ENCODE measurements at places on chromosomes 4 and X. TPM values are rescaled to one million over a fixed set of nuclear protein-coding genes. Genes with fewer than 3 reads are reported as not detected.

DNA sequence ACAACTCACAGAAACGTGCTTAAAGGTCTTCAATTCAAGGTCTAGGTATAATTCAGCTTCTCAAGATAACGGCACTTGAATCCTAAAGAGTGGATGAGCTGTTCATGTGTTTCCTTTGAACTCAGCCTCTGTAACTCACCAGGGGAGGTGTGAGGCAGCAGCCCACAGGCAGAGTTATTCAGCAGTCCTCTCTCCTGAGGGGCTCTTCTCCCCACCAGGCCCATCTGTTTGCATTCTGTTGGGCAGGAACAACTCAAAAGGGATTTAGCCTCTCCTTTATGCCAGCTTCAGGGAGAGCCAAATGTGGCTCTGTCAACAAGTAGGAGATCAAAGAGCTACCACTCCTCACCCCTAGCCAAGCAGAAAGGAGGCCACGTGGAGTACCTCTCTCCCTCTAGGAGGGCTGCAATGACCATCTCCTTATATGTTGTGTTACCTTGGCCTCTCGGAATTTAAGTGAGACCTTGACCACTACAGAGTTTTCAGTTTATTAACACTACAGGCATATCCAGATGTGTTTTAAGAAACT lies 151.2 kb downstream of the SPATA18 start:
- no peak overlapping the region for H3K27ac ChIP-seq
- H3K4me3 ChIP-seq: no peak overlapping the region
- no peaks in the 10 kb centered on the region for H3K4me1 ChIP-seq
- H3K27me3 ChIP-seq: no peaks in the 10 kb centered on the region

ZFX gene
- total RNA-seq: 15.6 TPM

KIT gene
- total RNA-seq: not detected

DNA sequence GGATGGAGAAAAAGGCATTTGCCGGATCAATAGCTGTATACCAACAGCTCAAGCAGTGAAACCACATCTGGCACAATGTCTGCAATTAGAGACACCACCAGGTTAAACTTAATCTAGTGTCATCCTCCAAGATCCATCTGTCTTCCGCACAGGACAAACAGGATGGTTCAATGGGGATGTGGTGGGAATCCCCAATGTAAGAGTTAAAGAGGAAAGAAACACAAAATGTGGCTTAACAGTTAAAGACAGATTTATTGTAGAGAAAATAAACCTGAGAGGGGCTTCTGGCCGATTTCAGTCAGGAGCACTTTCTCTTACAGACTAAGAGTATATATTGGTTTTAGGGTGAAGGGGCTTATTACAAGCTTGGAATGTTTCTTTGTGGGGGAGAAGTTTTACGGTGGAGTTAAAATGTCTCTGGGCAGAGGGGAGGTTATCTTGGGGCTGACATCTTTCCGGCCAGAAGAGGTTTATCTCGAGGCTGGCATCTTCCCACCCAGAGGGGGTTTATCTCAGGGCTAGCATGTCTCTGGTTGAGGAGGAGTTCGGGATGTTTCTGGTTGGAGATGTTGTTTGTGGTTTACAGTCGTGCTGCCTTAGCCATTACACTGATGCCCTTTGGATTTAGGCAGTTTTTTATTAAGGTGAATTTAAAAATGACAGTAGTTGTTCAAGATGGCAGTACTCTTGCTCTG lies 61.7 kb downstream of the KANTR start:
- no peak overlapping the region for H3K27ac ChIP-seq
- H3K27me3 ChIP-seq: no peaks in the 10 kb centered on the region
- 0 out of 2 replicates have a peak, but pooled peaks cover 3% of the 10 kb centered on the region for H3K4me1 ChIP-seq
- H3K36me3 ChIP-seq: no peaks in the 10 kb centered on the region
- DNase-seq: no peak

DNA sequence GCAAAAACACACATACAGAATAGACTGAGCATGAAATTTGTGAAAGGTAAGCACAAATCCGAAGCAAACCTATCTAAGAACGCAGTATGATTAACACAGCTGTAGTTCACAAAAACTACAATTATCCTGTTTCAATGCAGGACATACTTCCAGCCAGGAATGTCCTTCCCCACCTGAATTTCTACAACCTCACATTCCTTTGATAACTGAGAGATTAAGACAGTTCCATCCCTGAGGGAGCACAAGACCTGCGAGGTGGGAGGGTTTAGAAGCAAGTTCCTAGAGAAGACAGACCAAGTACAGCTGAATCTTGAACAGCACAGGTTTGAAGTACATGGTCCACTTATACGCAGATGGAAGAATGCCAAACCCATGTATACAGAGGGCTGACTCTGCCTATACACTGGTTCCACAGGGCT lies 10.6 kb downstream of the ABCG2 start:
- no peaks in the 10 kb centered on the region for H3K36me3 ChIP-seq
- no peaks in the 10 kb centered on the region for H3K27me3 ChIP-seq
- H3K4me1 ChIP-seq: peaks cover 16% of the 10 kb centered on the region
- no peak for DNase-seq
- H3K27ac ChIP-seq: no peak overlapping the region

Measured in SJSA1 (cell line).